Tibial nerve (tissue), 4 donors: ENCODE measurements at places on chromosomes 12 and 14. TPM values are rescaled to one million over a fixed set of nuclear protein-coding genes. Genes with fewer than 3 reads are reported as not detected.

The MTA1 gene
- 213 TPM for total RNA-seq

GRCh38 chr12:47080725-47081502 lies 1.2 kb upstream of the AMIGO2 start:
- peak; percentile 28 for DNase-seq
- no peaks in the 10 kb centered on the region for H3K36me3 ChIP-seq
- peak overlapping the region; percentile 84 for H3K4me3 ChIP-seq
- H3K27ac ChIP-seq, result peak overlapping the region; percentile 61
- no peaks in the 10 kb centered on the region for H3K4me1 ChIP-seq
- no peaks in the 10 kb centered on the region for H3K27me3 ChIP-seq

- H3K36me3 ChIP-seq, result no peaks in the 10 kb centered on the region
- H3K27me3 ChIP-seq, result no peaks in the 10 kb centered on the region
- no peak for DNase-seq
- H3K27ac ChIP-seq, result no peak overlapping the region
- H3K4me1 ChIP-seq, result peaks cover 24% of the 10 kb centered on the region
These were observed 40.0 kb downstream of the KIF21A start for GRCh38 chr12:39402922-39403321.

DNA sequence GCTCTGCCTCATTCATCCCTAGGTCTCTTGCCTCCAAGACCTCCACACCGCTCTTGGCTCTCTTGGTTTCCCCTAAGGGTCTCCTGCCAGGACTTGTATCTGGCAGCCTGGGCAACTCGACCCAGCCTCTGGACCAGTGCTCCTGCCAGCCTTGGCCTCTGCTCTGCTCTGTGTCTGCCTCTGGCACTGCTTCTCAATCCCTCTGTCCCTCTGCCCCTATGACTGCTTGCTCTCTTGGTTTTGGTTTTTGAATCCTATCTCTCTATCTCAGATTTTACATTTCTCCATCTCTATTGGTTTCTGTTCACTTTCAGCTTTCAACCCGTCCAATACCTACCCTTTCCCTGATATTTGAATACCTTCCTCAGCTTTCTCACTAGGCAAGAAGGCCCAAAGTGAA lies 6.3 kb downstream of the ITGA5 start:
- no peak overlapping the region for H3K4me3 ChIP-seq
- H3K27me3 ChIP-seq, result no peaks in the 10 kb centered on the region
- no peaks in the 10 kb centered on the region for H3K36me3 ChIP-seq

DNA sequence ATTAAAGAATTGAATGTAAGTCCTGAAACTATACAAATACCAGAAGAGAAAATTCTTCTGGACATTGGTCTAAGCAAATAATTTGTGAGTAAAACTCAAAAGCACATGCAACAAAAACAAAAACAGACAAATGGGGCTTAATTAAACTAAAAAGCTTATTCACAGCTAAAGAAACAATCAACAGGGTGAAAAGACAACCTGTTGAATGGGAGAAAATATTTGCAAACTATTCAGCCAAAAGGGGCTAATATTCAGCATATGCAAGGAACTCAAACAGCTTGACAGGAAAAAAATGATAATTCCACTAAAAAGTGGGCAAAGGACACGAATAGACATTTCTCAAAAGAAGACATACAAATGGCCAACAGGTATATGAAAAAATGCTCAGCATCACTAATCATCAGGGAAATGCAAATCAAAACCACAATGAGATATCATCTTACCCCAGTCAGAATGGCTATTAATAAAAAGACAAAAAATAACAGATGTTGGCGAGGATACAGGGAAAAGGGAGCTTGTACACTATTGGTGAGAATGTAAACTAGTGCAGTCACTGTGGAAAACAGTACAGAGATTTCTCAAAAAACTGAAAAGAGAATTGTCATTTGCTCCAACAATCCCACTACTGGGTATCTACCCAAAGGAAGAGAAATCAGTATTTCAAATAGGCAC lies 177.5 kb upstream of the RTL1 start:
- no peak overlapping the region for H3K27ac ChIP-seq
- H3K36me3 ChIP-seq, result no peaks in the 10 kb centered on the region
- no peak overlapping the region for H3K4me3 ChIP-seq
- H3K4me1 ChIP-seq, result peaks cover 8% of the 10 kb centered on the region

DNA sequence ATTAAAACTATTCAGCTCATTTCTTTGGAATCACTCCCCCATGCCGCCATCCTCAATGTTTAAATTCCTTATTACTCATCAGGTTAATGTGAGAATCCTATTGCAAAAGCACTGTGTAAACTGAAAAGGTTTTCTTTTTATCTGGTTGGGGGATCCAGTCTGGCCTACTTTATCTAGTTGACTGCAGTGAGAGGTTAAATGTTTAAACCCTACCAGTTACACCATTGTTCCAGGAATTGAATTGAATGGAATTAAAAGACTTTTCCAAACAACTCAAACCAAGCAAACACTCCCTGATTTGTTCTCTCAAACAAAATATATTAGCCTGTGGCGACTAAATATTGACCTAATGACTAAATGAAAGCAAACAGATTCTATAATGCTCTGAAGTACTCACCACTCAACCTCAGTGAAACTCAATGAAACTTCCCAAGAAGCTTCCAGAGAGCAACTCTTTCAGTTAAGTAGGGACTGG lies 100.5 kb downstream of the VEZT start:
- H3K4me3 ChIP-seq, result no peak overlapping the region
- H3K27me3 ChIP-seq, result no peaks in the 10 kb centered on the region
- DNase-seq, result no peak
- H3K36me3 ChIP-seq, result no peaks in the 10 kb centered on the region
